Thoracic aorta (tissue), 2 donors: ENCODE measurements at places on chromosomes 11 and 22.

- no peak for DNase-seq
- peaks cover 17% of the 10 kb centered on the region for H3K4me1 ChIP-seq
- H3K4me3 ChIP-seq, result no peak overlapping the region
- no peak overlapping the region for H3K27ac ChIP-seq
- no peaks in the 10 kb centered on the region for H3K27me3 ChIP-seq
Observed at GRCh38 chr11:64926689-64927088, 2.2 kb downstream of the PPP2R5B start.

DNA sequence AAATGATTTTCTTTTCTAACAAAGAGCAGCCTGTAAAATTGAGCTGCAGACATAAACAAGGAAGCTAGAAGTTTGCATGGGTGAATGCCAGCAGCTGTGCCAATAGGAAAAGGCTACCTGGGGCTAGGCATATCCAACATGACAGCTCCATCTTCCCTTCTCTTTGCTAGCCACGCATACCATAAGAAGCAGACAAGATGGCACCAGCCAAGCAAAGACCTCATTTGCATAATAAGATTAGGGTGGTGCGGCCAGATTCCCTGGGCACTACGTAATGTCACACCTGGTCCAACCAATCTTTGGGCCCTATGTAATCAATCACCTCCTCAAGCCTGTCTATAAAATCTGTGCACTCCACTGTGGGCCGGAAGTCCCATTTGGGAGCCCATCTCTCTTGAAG lies 108.3 kb downstream of the SWAP70 start:
- no peaks in the 10 kb centered on the region for H3K27me3 ChIP-seq
- no peak overlapping the region for H3K27ac ChIP-seq
- H3K4me3 ChIP-seq, result no peak overlapping the region
- no peak for DNase-seq
- no peaks in the 10 kb centered on the region for H3K4me1 ChIP-seq
- no peaks in the 10 kb centered on the region for H3K36me3 ChIP-seq

DNA sequence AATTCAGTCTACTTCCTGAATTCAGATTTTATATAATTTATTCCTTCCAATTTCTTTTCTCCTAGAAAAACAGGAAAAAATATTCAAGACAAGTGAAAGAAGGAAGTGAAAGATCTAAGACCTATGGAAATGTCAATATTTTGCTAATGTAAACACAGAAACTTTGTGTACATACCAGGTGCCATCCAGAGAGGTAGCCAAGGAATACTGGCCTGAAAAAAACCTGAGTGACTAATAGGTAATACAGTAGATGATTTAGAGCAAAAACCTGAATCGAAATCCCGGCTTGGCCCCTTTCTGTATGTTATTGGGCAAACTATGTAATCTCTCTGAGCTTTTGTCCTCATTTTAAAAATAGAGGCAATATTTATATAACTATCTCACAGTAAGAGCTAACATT lies 59.2 kb upstream of the FSHB start:
- no peak overlapping the region for H3K4me3 ChIP-seq
- no peak for DNase-seq
- no peaks in the 10 kb centered on the region for H3K36me3 ChIP-seq
- no peak overlapping the region for H3K27ac ChIP-seq
- H3K4me1 ChIP-seq, result no peaks in the 10 kb centered on the region

GRCh38 chr11:61446211-61446651 lies 16.3 kb downstream of the SDHAF2 start:
- peak overlapping the region; percentile 36 for H3K27ac ChIP-seq
- peaks cover 15% of the 10 kb centered on the region for H3K4me1 ChIP-seq
- DNase-seq, result peak; percentile 79
- H3K36me3 ChIP-seq, result peaks cover 15% of the 10 kb centered on the region

DNA sequence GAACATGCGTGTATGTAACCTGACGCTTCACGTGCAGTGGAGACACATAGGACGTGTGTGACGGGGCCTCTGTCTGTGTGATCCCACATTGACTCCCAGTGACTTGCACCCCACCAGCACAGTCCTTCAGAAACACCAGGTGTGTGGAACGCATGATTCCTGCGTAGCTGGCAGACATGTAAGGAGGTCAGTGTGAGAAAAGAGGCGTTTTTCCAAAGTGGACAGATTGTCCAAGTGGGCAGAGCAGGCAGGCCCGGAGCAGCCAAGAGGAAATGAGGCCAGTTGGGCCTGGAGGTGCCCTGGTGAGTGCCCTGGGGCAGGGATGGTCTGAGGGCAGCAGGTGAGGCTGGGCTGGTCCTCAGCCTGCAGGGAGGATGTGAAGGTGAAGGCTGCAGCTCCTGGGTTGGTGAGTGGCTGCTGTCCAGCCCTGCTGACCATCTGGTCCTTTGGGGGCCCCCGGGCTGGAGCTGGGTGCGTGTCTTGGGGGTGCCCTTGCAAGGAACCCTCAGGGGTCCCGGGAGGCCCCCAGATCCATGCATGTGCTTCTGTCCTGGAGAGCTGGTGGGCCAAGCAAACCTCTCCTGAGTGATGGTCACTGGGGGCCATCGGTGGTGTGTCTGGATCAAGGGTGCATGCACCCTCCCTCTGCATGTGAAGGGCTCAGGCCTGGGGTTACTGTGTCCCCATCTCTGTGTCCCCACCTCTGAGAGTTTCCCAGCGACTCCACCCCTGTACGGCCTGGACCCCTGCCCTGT lies 26.6 kb downstream of the SHANK3 start:
- H3K27ac ChIP-seq, result no peak overlapping the region
- DNase-seq, result no peak
- no peaks in the 10 kb centered on the region for H3K27me3 ChIP-seq
- H3K4me3 ChIP-seq, result no peak overlapping the region
- H3K36me3 ChIP-seq, result no peaks in the 10 kb centered on the region

DNA sequence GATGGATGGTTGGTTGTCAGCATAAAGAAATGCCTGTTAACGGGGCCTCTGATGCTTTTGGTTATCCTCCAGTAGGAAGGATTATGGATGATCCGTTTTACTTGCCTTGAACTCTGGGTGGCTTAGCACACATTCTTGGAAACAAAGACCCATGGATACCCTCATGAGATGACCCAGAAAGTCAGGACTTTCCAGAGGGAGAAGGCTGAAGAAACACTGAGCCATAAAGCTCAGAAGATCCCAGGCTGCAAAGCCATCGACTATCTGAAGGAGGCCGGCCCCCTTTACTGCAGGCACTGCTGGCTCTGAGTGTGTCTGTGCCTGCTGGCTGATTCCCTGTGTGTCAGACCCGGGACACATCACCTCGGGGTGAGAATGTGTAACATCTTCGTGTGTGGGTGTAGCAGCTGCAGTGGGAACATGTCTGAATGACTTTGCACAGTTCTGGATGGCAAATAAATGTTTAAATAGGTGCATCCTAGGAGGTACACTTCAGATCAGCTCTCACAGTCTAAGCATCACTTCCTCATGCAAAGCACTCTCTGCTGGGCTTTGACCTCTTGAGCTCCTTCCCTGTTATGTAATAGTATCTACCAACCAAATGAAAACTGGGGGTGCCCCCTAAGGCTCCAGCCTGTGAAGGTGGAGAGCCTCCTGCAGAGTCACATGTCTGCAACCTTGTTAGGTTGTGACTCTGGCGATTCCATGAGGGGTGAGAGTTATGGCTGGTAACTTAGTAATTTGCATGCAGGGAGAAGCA lies 1084.9 kb downstream of the TBC1D22A start:
- H3K27ac ChIP-seq, result no peak overlapping the region
- H3K4me1 ChIP-seq, result no peaks in the 10 kb centered on the region
- H3K27me3 ChIP-seq, result no peaks in the 10 kb centered on the region
- no peak for DNase-seq

DNA sequence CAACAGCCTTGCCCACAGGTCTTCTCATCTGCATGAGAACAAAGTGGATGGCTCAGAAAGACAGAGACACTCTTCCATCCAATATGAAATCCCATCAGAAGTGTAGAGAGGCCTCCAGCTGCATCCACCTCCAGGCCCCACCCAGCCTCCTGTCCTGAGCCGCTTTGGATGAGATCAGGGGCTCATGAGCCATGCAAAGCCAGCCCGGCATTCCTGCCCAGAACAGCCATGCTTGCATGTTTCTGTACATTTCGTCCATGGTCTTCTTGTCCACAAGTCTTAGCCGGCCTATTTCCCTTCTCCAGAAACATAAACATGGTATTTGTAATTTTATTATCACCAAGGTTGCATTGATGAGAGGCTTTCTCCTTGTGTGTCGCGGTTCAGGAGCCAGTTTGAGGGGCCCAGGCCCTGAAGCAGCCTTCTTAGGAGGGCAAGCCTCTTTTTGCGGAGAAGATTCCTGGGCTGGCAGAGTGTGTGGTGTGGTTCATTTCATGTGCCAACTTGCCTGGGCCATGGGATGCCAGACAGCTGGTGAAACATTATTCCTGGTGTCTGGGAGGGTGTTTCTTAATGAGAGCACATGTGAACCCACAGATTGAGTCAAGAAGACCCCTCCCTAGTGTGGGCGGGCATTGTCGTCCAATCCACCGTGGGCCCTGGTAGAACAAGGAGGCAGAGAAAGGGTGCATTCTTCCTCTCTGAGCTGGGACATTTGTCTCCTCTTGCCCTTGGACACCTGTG lies 928.9 kb downstream of the TBC1D22A start:
- no peak for DNase-seq
- H3K4me1 ChIP-seq, result no peaks in the 10 kb centered on the region
- H3K27ac ChIP-seq, result no peak overlapping the region
- no peak overlapping the region for H3K4me3 ChIP-seq
- no peaks in the 10 kb centered on the region for H3K36me3 ChIP-seq
- H3K27me3 ChIP-seq, result no peaks in the 10 kb centered on the region

GRCh38 chr22:36739185-36739584 lies 35.6 kb upstream of the CACNG2 start:
- no peak for DNase-seq
- H3K27me3 ChIP-seq, result no peaks in the 10 kb centered on the region
- H3K4me3 ChIP-seq, result no peak overlapping the region
- H3K27ac ChIP-seq, result no peak overlapping the region
- H3K4me1 ChIP-seq, result no peaks in the 10 kb centered on the region

DNA sequence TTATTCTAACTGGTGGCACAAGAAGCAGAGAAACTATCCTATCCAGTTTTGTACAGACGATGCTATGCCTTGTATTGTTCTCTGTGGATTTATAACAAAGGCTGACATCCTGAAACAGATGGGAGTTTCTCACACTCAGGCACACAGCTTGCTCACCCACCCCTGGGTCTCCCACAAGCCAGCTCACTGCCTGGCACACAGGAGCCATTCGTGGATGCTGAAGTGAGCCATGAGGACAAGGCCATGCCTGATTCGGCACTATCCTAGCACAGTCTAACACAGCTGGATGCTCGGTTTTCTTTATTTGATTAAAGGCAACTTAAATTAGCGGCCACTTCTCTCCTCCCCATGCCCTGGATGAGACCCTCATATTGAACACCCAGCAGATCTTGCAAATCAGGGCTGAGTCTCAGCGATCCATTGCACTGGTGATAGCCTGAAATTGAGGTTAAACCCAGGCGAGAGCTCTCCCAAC lies 25.7 kb upstream of the TMPRSS4 start:
- DNase-seq, result no peak
- H3K4me3 ChIP-seq, result no peak overlapping the region
- no peaks in the 10 kb centered on the region for H3K4me1 ChIP-seq
- H3K36me3 ChIP-seq, result no peaks in the 10 kb centered on the region

- no peaks in the 10 kb centered on the region for H3K4me1 ChIP-seq
- DNase-seq, result no peak
- no peaks in the 10 kb centered on the region for H3K27me3 ChIP-seq
- no peak overlapping the region for H3K27ac ChIP-seq
Observed at GRCh38 chr11:68145120-68145866, 24.1 kb upstream of the CHKA start.

GRCh38 chr22:48267681-48268080 lies 1505.2 kb downstream of the TBC1D22A start:
- no peak overlapping the region for H3K27ac ChIP-seq
- H3K4me1 ChIP-seq, result no peaks in the 10 kb centered on the region
- no peak for DNase-seq
- H3K36me3 ChIP-seq, result no peaks in the 10 kb centered on the region

DNA sequence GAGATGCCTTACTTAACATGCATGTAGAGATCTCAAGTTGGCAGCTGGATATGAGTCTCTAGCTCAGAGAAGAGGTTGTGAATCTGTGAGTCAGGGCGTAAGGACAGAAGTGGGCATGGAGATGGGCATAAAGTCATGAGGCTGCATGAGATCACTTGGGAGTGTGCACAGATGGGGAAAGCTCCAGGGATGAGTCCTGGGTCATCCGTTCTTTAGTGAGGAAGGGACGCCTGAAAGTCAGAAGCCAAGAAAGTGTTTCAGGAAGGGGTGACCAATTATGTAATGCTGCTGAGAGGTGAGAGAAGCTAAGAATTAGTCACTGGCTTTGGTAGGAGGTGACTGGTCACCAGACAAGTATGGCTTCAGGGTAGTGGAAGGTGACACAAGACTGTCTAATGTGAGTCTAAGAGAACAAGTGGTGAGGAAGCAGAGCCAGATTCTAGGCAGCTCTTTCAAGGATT lies 6.7 kb downstream of the ACP2 start:
- DNase-seq, result no peak
- no peaks in the 10 kb centered on the region for H3K4me1 ChIP-seq
- no peaks in the 10 kb centered on the region for H3K27me3 ChIP-seq
- no peak overlapping the region for H3K4me3 ChIP-seq
- H3K36me3 ChIP-seq, result peaks cover 51% of the 10 kb centered on the region
- no peak overlapping the region for H3K27ac ChIP-seq

GRCh38 chr11:35803115-35803514 lies 140.5 kb downstream of the TRIM44 start:
- H3K4me1 ChIP-seq, result peaks cover 4% of the 10 kb centered on the region
- peaks cover 3% of the 10 kb centered on the region for H3K36me3 ChIP-seq
- no peak for DNase-seq
- no peak overlapping the region for H3K4me3 ChIP-seq
- H3K27ac ChIP-seq, result no peak overlapping the region
- no peaks in the 10 kb centered on the region for H3K27me3 ChIP-seq

DNA sequence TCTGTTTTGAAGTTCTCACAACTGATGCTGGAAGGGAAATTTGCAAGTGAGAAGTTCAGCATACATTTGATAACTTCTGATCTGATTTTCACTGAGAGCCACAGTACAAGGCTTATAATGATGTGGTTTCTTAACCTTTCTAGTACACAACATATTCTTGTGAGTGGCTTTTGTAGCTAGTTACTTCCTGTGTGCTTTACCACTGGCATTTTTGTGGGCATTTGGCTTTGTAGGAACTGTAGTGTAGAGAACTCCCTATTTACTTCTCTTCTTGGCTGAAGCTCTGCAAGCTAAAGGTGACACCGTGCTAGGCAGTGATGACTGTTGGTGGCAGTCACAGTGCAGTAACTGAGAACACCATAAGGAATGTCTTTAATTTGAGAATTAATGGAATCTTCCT lies 14.9 kb downstream of the USP47 start:
- no peaks in the 10 kb centered on the region for H3K36me3 ChIP-seq
- no peak for DNase-seq
- peaks cover 79% of the 10 kb centered on the region for H3K4me1 ChIP-seq
- H3K4me3 ChIP-seq, result no peak overlapping the region
